Activated CD4-positive, alpha-beta memory T cell treated with anti-CD3 and anti-CD28 coated beads for 36 hours (primary cell): ENCODE measurements at places on chromosomes 2 and 18. TPM values are rescaled to one million over a fixed set of nuclear protein-coding genes. Genes with fewer than 3 reads are reported as not detected.

The CD226 gene
- total RNA-seq: 63.9 TPM

- H3K36me3 ChIP-seq: peaks cover 11% of the 10 kb centered on the region
- no peaks in the 10 kb centered on the region for H3K4me1 ChIP-seq
- H3K4me3 ChIP-seq: no peak overlapping the region
- H3K27ac ChIP-seq: no peak overlapping the region
These were observed 56.3 kb upstream of the FZD5 start for GRCh38 chr2:207825978-207826377.

The KIF3C gene
- total RNA-seq: 5.4 TPM

The OBSL1 gene
- total RNA-seq: 0.94 TPM

- DNase-seq: no peak
- no peaks in the 10 kb centered on the region for H3K27me3 ChIP-seq
- H3K36me3 ChIP-seq: no peaks in the 10 kb centered on the region
These were observed 923.7 kb downstream of the NRXN1 start for GRCh38 chr2:50108245-50108644.

GRCh38 chr2:131426727-131427126, 49.2 kb upstream of the TUBA3D start:
- H3K36me3 ChIP-seq: no peaks in the 10 kb centered on the region
- peaks cover 9% of the 10 kb centered on the region for H3K4me1 ChIP-seq
- H3K4me3 ChIP-seq: no peak overlapping the region
- H3K27me3 ChIP-seq: peaks cover 61% of the 10 kb centered on the region
- no peak for DNase-seq

DNA sequence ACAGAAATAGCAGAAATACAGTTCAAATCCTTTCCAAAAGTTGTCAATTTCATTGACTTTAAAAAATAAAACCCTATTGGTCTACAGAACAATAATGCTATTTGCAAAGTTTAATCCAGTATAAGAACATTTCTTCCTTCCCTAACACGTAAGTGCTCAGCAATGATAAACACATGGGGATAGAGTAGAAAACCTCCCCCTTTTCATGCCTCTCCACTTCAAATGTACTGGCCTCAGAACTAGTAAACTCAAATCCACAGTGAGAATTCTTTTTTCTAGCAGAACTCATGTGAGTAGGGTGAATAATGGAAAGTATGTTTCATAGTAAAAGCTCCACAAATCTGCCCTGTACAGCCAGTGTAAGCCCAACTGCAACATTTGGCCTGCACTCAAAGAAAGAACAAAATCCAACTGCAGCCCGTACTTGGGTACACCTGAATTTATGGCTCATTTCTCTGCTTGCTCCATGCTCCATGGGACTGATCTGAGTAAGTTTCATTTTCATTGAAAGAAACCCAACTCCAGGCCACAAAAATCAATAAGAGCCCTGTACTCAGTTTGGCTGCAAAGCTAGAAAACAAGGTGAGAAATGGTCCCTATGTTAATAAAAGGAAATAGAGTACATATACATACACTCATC, 115.0 kb upstream of the RMDN2 start:
- H3K4me1 ChIP-seq: peaks cover 9% of the 10 kb centered on the region
- H3K4me3 ChIP-seq: no peak overlapping the region
- H3K27ac ChIP-seq: no peak overlapping the region
- H3K36me3 ChIP-seq: peaks cover 4% of the 10 kb centered on the region
- DNase-seq: no peak
- no peaks in the 10 kb centered on the region for H3K27me3 ChIP-seq

DNA sequence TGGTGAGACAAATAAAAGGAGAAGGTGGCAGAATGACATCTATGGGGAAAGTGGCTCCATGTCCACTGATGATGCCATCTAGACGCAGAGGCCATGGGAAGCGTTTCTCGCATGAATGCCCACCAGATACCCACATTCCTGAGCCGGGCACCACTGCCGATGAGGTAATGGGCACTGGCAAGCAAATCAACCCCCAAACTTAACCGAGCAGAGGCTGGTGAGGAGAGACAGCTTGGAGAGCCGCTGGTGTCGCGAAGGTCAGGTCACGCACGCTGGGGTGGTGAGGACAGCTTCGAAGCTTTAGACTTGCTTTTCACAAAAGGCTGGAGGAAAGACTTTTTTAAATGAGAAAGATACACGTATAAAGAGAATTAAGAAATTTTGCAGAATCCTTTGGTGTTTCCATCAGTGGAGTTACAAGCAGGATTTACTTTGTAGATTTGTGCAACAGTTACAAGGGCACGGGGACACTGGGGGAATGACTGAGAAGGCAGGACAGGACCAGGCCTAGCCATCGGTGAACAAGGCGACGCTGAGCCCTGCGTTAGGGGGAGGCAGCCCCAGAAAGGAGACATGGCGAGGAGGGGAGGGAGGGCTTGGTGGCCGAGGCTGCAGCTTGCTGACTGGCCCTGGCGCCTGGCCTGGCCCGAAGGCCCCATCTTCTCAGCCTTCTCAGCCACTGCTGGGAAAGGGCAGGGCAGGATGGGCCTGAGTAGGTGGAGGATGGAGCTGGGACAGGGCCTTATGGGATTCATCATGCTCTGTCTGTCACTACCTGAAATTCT, 83.9 kb upstream of the HDAC4 start:
- no peaks in the 10 kb centered on the region for H3K36me3 ChIP-seq
- H3K4me3 ChIP-seq: no peak overlapping the region
- H3K27ac ChIP-seq: no peak overlapping the region
- no peak for DNase-seq
- no peaks in the 10 kb centered on the region for H3K4me1 ChIP-seq

The ZSWIM2 gene
- not detected for total RNA-seq

DNA sequence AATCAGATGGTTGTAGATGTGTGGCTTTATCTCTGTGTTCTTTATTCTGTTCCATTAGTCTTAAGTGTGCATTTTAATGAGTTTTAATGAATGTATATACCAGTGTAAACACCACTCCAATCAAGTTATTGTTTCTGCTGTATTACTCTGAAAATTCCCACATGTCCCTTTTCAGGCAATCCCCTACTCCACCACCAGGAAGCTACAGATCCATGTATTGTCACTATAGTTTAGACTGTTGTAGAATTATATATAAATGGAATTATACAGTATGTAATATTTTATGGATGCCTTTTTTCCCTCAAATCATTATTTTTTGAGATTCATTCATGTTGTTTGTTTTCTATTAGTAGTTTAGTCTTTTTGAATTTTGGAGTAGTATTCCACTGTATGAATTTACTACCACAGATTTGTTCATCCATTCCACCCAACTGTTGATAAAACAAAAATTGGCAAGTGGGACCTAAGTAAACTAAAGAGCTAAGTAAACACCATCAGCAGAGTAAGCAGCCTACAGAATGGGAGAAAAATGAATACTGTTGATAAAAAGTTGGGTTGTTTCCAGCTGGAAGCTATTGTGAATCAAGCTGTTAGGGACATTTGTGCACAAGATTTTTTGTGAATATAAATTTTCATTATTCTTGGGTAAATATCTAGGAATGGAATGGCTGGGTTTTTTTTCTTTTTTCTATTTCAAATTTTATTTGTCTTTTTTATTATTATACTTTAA, 262.0 kb downstream of the CAMKMT start:
- no peak overlapping the region for H3K27ac ChIP-seq
- H3K36me3 ChIP-seq: no peaks in the 10 kb centered on the region
- H3K27me3 ChIP-seq: no peaks in the 10 kb centered on the region
- no peak for DNase-seq
- H3K4me1 ChIP-seq: no peaks in the 10 kb centered on the region

The LOXHD1 gene
- total RNA-seq: 0.05 TPM

The RTP5 gene
- total RNA-seq: 0.10 TPM

The CASP10 gene
- total RNA-seq: 15.9 TPM

DNA sequence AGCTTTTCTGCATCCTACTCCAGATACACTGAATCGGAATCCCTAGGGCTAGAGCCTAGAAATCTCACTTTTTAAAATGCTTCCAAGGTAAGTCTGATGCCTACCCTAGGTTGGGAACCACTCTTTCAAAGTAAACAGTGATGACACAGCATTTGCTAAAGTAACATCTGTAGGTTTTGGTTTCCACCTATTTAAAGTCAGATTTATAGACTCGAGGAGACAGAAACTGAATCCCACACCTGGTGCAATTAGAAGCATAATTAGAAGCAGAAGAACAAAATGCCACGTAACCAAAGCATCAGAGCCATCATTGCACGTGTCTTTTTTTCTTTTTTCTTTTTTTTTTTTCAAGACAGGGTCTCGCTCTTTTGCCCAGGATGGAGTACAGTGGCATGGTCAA, 40.9 kb downstream of the PDK1 start:
- DNase-seq: no peak
- peaks cover 36% of the 10 kb centered on the region for H3K36me3 ChIP-seq
- H3K4me1 ChIP-seq: peaks cover 1% of the 10 kb centered on the region
- H3K4me3 ChIP-seq: no peak overlapping the region

GRCh38 chr18:7456376-7456775, 110.7 kb upstream of the PTPRM start:
- H3K27me3 ChIP-seq: no peaks in the 10 kb centered on the region
- no peaks in the 10 kb centered on the region for H3K36me3 ChIP-seq
- no peak overlapping the region for H3K4me3 ChIP-seq
- no peaks in the 10 kb centered on the region for H3K4me1 ChIP-seq
- no peak overlapping the region for H3K27ac ChIP-seq

DNA sequence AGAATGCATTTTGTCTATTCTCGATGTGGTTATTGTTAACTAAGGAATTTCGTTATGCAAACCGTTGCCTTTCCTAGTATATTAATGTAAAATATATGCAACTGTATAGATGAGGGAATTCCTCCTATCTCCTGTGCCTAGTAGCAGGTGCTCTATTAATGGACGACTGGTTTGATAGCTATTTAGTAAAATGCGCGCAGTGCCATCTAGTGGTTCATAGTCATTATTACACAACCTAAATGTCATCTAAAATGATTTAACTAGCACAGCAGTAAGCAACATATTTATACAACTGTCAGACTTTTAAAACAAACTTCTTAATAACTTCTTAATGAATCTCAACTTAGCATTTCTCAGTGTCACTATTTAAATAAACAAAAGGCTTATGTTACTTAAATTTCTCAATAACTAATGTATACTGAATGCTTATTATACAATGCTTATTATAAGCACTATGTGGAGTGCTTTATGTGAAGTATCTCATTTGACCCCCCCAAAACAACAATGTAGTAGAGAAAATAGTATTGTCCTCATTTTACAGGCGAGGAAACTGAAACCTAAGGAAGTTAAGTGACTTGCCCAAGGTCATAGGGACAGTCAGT, 77.9 kb downstream of the DTNA start:
- H3K4me3 ChIP-seq: no peak overlapping the region
- H3K36me3 ChIP-seq: no peaks in the 10 kb centered on the region
- no peak for DNase-seq
- peaks cover 11% of the 10 kb centered on the region for H3K27me3 ChIP-seq
- H3K27ac ChIP-seq: no peak overlapping the region

DNA sequence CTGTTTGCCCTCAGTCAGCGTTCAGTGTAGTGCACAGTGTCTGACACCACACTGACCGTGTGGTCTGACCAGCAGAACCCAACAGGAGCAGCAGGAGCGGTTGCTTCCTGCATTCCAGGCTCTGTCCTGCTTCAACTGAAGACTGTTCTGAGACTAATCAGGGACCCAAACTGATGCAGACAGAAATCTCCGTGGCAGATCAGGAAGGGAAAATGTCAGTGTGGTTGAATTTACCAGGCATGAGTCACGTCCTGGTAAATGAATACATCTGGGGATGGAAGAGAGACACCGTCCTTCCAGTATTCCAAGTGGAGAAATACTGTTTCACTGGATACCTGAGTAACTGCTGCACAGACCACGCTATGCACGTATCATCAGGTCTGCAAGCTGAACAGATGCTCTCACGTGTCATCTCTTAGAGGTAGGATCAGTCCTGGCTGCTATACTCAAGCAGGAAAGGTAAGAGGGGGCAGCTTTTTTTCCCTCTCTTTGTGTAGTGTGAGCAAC, 223.6 kb upstream of the EPAS1 start:
- no peak for DNase-seq
- H3K36me3 ChIP-seq: no peaks in the 10 kb centered on the region
- H3K27ac ChIP-seq: no peak overlapping the region
- H3K4me3 ChIP-seq: no peak overlapping the region

DNA sequence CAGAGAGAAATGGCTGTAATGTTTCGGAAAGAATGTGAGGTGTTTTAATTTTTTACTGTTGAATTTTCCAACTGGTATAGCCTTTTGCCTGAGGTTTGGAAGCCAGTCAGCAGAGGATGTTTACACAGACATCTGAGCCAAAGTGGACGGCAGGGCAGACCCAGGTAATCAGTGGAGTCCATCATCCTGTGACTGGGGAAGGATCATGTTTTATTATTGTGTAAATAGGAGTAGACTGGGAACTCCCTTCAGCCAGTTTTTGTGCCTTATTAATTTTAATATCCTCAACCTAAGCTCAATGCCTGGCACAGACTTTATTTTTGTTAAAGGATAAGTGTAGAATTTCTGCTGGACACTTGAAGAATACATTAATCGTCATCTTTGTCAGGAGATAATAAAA, 142.0 kb upstream of the GAREM1 start:
- no peak overlapping the region for H3K4me3 ChIP-seq
- H3K27me3 ChIP-seq: no peaks in the 10 kb centered on the region
- no peak overlapping the region for H3K27ac ChIP-seq

GRCh38 chr2:176193048-176193447, 4.6 kb downstream of the HOXD1 start:
- H3K36me3 ChIP-seq: no peaks in the 10 kb centered on the region
- H3K27me3 ChIP-seq: peaks cover 55% of the 10 kb centered on the region
- no peak for DNase-seq

DNA sequence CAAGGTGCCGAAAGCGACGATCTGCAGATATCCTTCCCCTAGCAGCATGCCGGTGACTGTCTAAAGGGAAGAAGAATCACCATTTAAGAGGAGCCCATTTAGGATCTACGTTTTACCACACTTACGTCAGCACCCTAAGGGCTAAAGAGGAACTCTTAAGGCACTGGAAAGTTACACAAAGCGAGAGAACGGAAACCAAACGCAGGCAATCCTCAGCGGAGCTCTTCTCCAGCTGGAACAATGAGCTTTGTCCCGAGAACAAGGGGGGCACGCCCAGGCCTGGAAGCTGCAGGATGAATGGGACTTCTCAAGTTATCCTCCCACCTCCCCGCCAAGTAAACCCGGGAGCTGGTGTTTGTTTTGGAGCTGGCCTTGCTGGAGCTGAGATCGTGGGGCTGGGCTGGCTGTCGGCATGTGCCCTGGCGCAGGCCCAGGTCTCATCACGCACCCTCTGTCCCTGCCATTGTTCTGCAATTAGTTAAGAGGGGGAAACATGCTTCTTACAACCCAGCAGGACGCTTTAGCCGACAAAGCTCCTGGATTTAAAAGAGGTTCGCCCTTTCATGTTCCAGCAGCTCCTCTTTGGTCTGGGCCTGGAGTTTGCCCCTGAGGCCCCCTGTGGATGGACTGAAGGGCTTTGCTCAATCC, 36.4 kb downstream of the PXDN start:
- H3K27ac ChIP-seq: no peak overlapping the region
- no peak overlapping the region for H3K4me3 ChIP-seq

DNA sequence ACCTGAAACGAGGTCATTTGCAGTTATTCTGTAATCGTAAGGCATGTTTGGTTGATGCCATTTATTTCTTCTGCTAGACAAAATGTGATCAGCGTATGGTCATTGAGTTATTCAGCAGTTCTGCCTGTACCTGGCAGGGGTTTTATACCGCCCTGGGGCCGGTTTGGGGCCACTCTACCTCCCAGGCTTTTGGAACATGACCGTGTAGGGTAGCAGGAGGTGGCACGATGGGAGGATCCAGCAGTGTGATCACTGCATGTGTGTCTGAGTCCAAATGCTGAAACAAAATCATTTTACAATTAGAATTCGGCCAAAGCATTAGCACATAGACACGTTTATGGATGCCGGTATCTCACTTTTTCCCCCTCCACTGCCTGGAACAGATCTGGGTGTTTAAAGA, 26.7 kb downstream of the LPIN1 start:
- H3K4me1 ChIP-seq: peaks cover 45% of the 10 kb centered on the region
- H3K4me3 ChIP-seq: no peak overlapping the region
- H3K27me3 ChIP-seq: no peaks in the 10 kb centered on the region
- peaks cover 49% of the 10 kb centered on the region for H3K36me3 ChIP-seq
- DNase-seq: no peak

The GALNT5 gene
- not detected for total RNA-seq
